CD8-positive, alpha-beta memory T cell (primary cell): ENCODE measurements at places on chromosomes 11 and 22.
A peak's percentile ranks its signal among the peaks of the same experiment; 100 is the strongest.

DNA sequence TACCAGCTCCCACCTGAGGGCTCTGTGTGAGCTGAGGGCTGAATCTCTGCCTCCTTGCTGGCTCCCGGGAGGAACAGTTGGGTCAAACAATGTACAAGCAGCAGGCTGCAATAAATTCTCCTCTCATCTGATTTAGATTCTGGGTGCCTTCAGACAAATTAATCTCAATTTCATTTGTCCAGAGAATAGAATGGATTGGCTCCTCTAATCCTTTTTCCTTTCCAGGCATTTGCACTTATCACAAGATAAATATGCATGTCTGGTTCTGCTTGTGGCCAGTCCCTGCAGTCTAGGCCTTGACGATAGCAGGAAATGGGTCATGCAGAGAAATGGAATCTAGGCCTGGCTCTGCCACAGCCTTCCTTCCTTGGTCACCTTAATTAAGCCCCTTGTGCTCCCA lies 28.7 kb downstream of the UPB1 start:
- no peak for DNase-seq

GRCh38 chr11:86686531-86686930 lies 14.1 kb upstream of the ME3 start:
- no peak for DNase-seq

- no peak for DNase-seq
Measured at GRCh38 chr11:110121204-110121603, 28.0 kb downstream of the ZC3H12C start.

- no peak for DNase-seq
Measured at GRCh38 chr11:9489080-9489765, 28.4 kb downstream of the ZNF143 start.

DNA sequence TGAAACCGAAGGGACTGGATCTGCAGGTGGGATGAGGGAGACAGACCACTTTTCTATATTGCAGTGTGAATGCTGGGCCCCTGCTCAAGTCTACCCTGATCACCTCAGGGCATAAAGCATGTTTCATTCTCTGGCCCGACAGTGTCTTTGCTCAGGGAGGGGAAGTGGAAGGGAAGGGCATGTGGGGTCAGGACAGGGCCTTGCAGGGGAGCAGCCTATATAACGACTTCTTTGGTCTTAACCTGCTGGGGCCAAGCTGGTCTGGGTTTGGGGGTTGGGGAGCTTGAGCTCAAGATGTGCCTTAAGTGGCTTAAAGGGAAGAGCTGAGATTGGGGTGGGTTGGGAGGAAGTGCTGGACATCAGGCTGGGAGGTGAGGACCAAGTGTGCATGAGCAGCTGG lies 86.4 kb downstream of the GDPD4 start:
- DNase-seq = no peak

DNA sequence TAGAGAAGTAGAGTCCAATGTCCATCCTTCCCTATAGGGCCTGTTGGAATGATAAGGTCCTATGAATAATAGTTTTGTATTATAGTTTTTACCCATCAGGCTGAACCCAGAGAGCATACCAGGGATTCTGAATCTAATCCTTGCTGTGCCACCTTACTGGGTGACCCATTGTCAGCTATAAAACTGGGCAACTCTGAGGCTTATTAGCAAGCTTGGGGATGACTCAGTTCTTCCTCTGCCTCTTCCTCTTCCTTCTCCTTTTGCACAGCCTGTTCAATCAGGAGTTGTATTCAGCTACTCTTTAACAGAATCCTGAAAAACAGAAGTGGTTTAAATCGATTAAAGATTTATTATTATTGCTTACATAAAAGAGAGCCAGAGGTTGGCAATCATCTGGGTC lies 8.9 kb downstream of the HEPHL1 start:
- DNase-seq = no peak

DNA sequence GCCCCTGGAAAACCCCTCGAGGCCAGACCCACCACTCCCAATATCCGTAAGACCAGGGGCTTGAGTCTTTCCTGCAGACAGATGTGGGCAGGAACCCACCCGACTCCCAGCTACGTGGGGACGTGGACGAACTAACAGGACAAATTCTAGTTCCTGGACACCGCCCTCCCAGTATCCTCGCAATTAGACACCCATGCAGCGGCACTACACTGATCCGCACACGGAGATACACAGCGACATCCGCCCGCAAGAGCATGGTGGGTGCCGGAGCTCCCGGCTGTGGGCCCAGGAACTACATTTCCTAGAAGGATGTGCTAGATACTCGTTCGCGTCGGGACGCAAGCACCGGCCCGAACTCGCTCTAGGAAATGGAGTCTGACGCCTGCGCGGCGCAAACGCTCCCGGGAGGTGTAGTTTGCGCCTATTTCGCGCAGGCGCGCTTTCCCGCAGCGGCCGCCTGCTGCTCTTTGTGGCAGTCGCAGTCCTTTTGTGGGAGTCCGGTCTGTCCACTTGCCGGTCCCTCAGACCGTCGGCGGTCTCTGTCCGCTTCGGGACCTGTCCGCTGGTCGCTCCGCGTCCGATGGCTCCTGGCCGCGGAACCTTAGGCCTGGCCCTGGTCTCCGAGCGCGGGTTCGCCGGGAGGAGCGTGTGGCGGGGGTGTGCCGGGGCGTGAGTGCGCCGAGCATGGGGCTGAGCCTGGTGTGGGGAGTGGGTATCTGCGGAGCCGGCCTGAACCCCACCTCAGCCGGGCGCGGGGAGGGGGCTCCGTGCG lies at the start of gene ZNF74:
TSS of gene ZNF74 (plus strand) at position 447 of the 772 bp plus-strand sequence. CDS start 478 bp downstream, outside the sequence.
- DNase-seq = peak; percentile 82

GRCh38 chr11:32478277-32478731 lies 43.0 kb upstream of the WT1 start:
- no peak for DNase-seq

GRCh38 chr22:22329792-22330191 lies 85.2 kb downstream of the VPREB1 start:
- no peak for DNase-seq
